Amniotic stem cell (primary cell): ENCODE measurements at places on chromosomes 5 and 9.

GRCh38 chr5:137741718-137742117, 5.8 kb upstream of the KLHL3 start:
- no peak for DNase-seq

- DNase-seq, result peak; percentile 42
These were observed 710 bp upstream of the PIP5KL1 start for GRCh38 chr9:127931092-127931881.

DNA sequence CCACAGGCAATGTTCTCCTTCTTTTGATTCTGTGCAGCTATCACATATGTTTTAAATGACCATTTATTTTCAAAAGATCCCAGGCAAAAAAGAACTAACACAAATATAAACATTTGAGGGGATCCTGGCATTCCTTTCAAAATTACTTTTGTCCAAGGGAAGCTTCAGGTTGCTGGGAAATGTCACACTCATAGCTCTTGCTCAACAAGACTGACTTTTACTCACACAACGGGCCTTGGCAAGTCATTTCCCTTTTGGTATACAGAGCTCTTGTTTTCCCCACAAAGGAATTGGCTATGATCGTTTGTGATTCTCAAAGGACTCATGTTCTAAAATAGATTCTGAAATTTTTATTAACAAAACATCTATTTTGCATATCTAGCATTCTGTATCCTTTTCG, 4.5 kb upstream of the PALM2AKAP2 start:
- DNase-seq, result no peak

DNA sequence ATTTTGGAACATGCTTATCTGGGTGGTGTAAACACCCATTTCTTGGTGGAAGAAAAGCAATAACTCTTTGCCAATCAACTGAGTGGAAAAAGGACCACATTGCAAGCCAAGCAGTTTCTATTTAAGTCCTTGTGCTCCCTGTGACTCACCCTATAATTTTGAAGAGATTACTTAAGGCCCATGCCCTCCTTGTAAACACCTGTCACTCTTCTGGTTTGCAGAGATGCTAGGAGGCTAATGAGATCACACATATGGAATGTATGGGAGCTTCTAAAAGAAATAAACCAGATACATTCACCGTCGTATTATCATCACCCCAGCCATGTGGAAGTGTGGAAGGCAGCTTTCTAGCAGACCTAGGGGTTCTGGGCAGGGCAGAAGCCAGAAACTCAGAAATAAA, 337.1 kb downstream of the GADD45G start:
- DNase-seq, result no peak

GRCh38 chr5:173493846-173494245, 122.6 kb downstream of the BOD1 start:
- no peak for DNase-seq

DNA sequence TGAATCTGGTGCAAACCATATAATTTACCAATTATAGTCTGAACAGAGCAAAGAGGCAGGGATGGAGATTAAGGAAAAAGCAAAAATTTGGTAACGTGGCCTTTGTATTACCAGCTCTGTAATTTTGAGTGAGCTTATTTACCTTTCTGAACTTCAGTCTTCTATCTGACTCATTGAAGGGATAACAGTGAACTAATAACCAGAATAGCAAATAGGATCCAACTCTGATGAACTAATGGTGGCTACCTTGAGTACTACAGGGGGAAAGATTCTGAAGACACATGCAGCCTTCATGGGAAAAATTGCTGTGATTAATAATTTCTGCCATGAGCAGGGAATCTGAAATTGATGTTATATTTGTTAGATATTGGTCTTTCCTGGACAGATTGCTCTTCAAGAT, 23.0 kb upstream of the LARP1 start:
- DNase-seq, result no peak

- DNase-seq, result no peak
These were observed 27.3 kb upstream of the TGFBI start for GRCh38 chr5:136001466-136001981.

- DNase-seq, result no peak
These were observed 8.6 kb downstream of the GOLGA1 start for GRCh38 chr9:124932333-124932732.

DNA sequence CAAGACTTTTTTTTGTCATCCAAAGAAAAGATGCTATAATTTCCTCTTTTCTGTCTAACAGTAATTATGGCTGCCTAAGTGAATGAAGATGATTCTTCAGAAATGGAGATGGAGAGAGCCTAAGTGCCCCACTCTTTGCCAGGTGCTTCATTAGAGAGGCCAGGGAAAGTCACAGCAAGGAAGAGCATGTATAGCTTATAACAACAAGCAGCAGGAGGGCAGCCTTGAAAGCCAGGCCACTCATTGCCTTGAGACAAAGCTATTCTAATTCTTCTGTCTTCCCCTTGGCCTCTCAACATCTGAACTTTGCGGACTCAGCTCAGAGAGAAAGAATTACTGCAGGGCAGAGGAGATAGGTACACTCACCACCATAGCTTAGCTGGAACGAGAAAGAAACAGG, 112.0 kb upstream of the ZNF366 start:
- DNase-seq, result no peak

DNA sequence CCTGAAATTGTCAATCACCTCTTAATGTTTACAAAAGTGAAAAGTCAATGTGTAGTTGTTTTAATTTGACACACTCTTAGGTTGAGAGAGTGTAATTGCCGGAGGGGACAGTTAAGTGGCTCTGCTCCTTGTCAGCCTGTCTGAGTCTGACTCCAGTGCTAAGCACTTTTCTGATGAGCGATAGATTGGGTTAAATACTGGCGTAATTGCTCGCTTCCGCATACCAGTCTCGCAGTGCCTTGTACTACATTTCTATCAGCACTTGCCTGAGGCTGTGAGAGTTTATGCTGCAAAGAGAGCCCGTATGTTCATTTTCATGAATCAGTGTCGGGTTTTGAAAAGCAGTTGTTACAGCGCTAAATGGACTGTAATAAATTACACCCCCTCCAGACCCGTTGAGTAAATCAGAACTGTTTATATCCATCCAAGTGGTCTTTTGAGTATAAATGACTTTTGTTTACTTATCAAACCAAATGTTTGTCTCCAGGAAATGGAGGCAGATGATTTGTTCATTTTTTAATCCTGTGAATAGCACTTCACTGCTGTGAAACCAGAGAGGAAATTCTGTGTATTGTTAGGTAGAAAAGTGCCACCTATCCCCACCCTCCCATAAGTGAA, 41.0 kb upstream of the DMRT3 start:
- DNase-seq, result no peak

- no peak for DNase-seq
These were observed 2287.4 kb upstream of the WWC1 start for GRCh38 chr5:166004006-166004405.

DNA sequence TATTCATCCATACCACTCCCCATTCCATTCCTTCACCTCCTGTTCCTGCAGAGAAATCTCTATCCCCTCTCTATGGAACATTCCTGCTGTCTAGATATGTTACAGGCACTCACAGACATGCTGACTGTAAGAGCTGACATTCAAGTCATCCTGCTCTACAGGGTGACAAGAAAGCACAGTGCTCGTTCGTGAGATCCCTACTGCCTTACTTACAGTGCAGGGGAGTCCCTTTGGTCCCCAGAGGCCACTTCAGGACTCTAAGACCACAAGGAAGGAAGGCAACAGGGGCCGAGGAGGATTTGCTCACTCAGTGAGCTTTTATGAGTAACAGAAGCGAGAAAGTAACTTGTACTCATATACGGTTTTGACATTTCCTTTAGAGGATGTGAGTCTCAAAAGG, 110.5 kb downstream of the GAS1 start:
- no peak for DNase-seq

GRCh38 chr5:59042201-59043055, 459.6 kb downstream of the RAB3C start:
- no peak for DNase-seq

DNA sequence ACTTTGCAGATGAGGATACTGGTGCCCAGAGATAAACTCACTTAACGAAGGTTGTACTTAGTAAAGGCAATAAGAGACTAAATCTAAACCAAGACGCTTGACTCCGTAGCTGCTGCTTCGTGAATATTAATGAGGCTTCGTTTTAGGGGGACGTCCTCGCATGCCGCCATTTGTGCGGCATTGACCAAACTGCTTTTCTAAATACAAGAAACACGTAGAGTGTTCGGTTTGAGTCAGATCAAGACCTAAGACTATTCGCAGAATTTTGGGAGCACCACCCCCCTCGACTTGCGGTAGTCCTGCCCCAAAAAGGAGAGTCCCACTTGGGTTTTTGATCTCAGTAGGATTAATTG, 1.1 kb downstream of the NPM1 start:
- DNase-seq, result no peak

DNA sequence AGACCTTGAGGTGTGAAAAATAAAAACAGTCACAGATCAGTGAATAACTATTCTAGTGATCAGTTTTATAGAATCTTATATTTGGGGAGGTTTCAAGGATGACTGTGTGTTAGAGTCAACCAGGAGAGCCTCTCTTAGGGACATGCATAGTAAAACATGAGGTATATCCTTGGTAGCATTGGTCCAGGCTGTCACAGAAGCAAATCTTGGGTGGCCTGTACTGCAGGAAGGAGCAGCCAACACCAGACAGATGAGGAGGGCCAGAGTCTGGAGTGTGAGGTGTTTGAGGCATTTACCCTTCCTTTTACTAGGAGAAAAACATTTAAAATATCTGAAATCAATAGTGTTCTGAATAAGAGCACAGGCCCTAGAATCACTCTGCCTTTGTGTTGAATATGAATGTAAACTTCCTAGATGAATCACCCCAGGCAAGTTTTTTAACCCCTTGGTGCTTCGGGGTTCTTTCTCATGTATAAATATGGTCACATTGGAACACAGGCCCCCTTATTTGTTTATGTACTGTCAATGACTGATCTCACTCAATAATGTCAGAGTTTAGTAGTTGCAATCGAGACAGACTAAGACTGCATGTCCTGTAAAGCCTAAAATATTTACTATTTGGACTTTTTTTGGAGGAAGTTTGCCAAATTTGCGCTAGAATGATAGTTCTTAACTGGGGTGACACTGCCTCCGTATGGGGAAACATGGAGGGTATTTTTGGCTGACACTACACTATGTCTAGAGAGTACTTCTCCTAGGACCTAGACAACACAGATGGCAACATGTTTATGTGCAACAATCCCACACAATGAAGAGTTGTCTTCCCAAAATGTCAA, 416.5 kb upstream of the POU5F2 start:
- no peak for DNase-seq

DNA sequence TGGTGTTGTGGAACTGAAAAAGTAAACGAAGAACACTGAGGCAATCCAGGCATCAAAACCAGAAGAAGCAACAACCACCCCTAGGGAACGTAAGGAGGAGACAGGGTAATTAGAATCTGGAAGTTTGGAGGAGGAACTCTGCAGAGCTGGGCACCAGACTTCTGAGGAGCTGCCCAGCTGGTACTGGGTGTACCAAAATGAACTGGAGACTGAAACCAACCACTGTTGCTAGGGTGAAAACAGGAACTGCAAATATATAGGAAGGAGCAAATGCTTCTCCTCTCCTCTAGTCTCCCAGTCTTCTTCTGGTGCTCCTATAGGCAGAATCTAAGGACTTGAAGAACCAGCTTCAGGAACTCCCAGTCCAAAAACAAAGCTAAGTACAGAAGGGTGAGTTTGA, 189.8 kb downstream of the ELAVL2 start:
- no peak for DNase-seq

GRCh38 chr9:34652602-34653000, 616 bp downstream of the IL11RA start:
- DNase-seq, result no peak

DNA sequence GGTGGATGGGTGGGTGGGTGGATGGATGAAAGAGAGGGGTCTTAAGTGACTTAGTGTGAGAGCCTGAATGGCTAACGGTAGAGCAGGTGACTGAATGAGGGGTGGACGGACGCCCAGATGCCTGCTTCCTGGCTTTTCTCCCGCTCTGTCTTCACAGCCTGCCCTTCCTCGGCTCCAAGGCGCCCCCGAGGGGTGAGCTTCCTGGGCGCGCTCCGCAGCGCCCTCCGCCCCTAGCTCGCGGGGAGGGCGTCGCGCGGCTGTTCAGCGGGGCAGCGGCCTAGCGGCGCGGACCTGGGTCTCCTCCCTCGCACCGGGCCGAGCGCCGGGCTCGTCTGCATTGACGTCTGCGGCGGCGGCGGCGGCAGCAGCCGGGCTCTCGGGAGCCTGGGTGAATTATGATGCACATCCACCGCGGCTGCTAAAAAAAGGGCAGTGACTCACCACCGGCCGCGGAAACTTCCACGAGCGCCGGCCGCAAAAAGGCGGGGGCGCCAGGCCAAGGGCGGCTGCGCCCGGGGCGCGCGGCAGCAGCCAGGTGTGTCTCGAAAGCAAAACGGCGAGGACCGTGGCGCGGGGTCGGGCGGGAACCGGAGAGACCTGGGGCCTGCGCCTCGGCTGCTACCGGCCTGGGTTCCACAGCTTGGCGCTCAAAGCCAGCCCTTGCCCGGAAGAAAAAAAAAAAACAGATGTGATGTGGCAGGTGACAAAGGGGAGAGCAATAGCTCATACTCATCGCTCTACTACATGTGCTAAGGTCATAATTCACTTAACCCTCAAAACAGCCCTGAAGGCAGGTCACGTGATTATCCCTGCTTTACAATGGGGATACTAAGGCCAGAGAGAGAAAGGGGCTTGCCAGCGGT, 143.0 kb upstream of the ADRA1B start:
- DNase-seq, result peak; percentile 83

DNA sequence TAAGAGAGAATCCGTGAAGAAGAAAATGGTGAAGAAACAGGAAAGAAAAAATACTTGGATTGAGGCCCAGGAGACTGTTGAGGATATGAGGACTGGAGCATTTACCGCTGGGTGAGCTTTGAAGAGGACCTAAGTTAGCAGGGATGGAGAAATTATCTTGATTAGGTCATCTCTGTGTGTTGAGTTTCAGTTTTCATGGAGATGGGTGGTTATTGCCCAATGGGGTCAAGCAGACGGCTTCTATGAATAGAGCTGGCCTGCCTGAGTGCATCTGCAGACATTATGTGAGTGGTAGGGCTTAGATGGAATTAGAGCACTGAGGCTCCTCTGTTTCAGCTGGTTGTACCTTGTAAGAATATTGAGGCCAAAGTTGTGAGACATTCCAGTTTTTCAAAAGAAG, 245.4 kb upstream of the FBXL7 start:
- DNase-seq, result no peak

- DNase-seq, result no peak
These were observed 63.4 kb downstream of the NR6A1 start for GRCh38 chr9:124707666-124708065.

GRCh38 chr9:131529597-131530545, 1.2 kb downstream of the UCK1 start:
- no peak for DNase-seq

- no peak for DNase-seq
These were observed 584.7 kb downstream of the EBF1 start for GRCh38 chr5:158514986-158515359.

GRCh38 chr9:357560-357959, 142.9 kb downstream of the DOCK8 start:
- no peak for DNase-seq

GRCh38 chr9:33662871-33663270, 132.5 kb upstream of the PRSS3 start:
- no peak for DNase-seq
